Right atrium auricular region (tissue), 2 donors: ENCODE measurements at places on chromosomes 3 and 15. TPM values are rescaled to one million over a fixed set of nuclear protein-coding genes. Genes with fewer than 3 reads are reported as not detected.
A peak's percentile ranks its signal among the peaks of the same experiment; 100 is the strongest.

DNA sequence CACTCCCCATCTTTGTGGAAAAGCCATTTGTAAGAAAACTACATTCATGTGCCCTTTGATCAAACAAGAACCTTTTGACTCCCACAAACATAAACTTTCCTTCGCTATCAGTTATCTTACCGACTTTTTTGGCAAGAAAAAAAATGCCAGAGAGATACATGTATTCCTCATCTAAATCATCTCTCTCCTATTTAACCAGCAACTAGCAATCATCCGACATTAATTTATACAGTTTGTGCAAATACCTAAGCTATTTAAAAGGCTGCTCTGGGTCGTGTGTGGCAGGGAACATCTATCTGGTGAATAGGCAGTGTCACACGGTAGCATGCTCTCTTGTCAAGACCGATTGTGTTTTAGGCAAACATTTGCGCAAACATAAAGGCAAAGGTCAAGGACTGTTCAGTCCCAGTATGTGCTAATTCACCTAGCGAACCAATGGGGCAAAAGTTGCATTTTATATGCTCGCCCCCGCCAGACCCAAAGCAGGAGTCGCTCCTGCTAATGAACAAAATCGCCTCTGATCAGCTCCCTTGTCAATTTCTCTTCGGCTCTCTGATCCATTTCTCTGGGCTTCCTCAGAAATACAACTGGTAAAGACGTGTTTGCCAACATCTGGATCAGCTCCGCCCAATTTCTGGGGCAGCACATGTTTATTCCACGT, 37.7 kb downstream of the ZIC4 start:
- no peak for DNase-seq

DNA sequence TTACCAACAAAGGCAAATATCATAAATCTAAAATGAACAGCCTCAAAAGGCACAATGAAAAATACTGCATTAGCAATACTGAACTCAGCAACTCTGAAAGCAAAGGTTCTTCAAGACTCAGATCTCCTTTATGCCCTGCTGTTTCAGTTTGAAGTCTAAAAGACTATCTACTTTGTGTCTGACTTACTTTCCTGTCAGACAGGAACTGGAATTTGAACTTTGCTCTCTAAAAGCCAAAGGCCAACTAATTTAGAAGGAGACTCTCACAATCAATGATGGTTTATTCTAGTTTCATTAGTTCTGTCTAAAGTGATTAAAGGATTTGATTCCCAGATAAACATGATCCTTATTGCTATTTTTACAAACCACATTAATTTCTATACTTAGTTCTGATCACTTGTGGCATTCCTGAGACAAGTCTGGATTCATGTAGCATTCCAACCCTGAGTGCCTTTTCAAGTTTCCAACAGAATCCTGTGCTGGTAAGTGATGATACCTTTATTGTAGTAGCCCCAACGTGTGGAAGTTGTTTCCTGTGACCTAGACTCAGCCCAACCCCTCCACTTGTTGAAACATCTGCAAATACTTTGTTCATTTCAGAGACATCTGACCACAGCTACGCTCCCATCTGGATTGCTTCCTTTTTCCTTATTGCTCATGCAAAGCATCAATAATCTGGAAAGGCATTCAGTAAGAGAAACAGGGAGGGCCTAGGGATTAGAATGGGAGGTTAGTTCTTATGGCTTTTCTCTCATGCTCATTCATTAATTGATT, 14.9 kb upstream of the LEKR1 start:
- no peak for DNase-seq

- no peak for DNase-seq
These were observed 200.5 kb upstream of the LRTM1 start for GRCh38 chr3:55128225-55128823.

DNA sequence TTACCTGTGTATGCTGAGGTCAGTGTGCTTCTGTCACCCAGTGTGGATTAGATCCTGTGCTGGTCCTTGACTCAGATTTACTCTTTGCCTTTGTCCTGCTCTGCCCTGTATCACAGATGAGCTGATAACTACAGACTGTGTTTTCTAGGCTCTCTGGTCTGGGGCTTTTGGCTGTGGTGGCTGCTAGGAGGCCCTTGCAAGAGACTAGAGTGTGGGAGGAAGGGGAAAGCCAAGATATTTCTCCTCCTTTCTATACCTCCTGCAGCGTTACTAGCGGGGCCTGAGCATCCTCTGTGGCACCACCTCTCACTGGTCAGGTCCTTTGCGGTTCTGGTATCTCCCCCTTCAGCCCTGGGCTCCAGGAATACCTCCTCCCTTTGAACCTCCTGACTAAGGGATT, 282.3 kb upstream of the TBC1D5 start:
- DNase-seq, result no peak

- DNase-seq, result no peak
These were observed 750 bp downstream of the PODXL2 start for GRCh38 chr3:127629467-127630403.

DNA sequence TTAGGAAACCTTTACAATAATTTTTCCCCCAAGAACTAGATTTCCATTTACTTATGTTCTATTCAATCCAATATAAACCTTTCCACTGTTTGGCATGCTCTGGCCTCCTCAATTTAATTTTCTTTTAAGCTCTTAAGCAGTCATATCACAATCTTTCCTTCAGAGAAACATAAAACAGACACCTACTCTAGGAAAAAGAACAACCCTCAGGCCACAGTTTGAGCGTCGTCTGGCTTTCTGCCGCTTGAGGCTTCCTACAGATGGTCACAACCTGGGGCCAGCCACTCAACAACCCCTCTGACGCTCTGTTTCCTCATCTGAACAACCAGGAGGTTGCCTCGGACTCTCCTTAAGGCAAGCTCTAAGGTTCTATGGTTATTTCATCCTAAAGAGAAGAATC, 143.3 kb downstream of the ADAMTS17 start:
- DNase-seq, result no peak

DNA sequence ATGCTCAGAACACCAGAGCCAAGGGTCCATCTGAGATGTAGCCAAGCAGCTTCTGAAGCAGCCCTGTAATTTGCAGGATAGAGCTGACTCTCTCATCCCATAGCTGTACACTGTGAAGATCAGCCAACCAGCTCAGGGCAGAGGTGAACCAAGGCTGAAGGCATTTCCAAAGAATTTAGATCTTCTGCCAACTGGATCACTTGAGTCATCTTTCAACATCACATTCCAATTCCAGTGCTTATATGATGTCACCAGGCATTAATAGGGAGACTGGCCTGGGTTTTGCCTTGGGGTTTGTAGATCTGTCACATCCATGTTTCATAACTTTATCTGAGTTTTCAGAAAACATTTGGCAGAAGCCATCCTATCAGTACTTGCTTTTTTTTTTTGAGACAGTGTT, 98.2 kb downstream of the NR2F2 start:
- DNase-seq, result peak; percentile 78

- DNase-seq, result peak; percentile 81
These were observed 28.1 kb upstream of the CORO2B start for GRCh38 chr15:68550498-68551295.

GRCh38 chr3:9168241-9168741, 81.2 kb downstream of the SRGAP3 start:
- no peak for DNase-seq

- DNase-seq, result no peak
These were observed 12.6 kb upstream of the RTP3 start for GRCh38 chr3:46484911-46485778.

GRCh38 chr15:95262866-95263564, 1031.7 kb downstream of the MCTP2 start:
- no peak for DNase-seq

GRCh38 chr3:144953959-144954358, 982.3 kb downstream of the DIPK2A start:
- no peak for DNase-seq

GRCh38 chr3:171535133-171535532, 74.9 kb upstream of the TNIK start:
- no peak for DNase-seq

DNA sequence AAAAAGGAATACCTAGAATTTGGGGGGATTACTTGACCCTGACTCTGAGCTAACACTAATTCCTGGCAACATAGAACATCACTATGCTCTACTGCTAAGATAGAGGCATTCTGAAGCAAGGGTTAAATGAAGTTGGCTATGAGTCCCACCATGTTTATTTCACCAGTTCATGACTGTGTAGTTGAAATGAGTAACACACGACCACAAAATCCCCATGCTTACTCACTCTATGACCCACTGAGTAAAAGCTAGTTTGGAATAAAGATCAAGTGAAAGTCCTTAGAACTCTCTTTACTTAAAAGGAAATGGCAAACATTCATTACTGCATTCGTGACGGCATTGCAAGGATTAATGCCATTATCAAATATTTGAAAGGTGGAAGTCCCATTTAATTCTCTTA, 47.4 kb downstream of the MRPL46 start:
- DNase-seq, result no peak

GRCh38 chr15:71888797-71889196, 78.4 kb downstream of the NR2E3 start:
- no peak for DNase-seq

- DNase-seq, result no peak
These were observed 397.4 kb downstream of the OTOL1 start for GRCh38 chr3:161893972-161894371.

GRCh38 chr15:92097474-92098178, 244.1 kb downstream of the SLCO3A1 start:
- DNase-seq, result no peak

GRCh38 chr3:12793701-12794100, 2.8 kb upstream of the CAND2 start:
- DNase-seq, result no peak

The COL6A5 gene
- total RNA-seq, result not detected

The MKRN2 gene
- total RNA-seq, result 24.7 TPM

The FMN1 gene
- total RNA-seq, result 2.4 TPM

The SLC22A13 gene
- total RNA-seq, result not detected

The SYNPR gene
- total RNA-seq, result 2.7 TPM

The NIPA2 gene
- 34.3 TPM for total RNA-seq

The FGF7 gene
- total RNA-seq, result 28.5 TPM

The MON1A gene
- 9.4 TPM for total RNA-seq

The SLC22A14 gene
- total RNA-seq, result not detected
